ENCODE measurements at places on chromosomes 4 and X.

DNA sequence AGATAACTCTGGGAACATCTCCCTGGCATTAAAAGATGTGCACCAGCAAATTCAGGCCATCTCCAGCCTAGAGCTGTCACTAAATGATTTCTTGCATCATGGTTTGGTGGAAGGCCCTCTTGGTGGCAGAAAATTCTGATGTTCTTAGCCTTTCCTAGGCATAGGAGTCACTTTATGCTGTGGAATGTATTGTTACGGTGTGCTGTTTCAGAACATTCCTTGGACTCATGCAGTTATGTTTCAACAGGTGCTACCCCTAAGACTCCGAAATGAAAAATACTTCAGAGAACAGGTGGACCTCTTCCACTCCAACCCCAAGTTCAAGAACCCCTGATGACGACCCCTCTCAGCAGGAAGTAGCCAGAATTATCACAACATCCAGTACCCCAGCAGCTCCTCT lies 20.3 kb upstream of the PAPSS1 start:
- DNase-seq, result no peak

DNA sequence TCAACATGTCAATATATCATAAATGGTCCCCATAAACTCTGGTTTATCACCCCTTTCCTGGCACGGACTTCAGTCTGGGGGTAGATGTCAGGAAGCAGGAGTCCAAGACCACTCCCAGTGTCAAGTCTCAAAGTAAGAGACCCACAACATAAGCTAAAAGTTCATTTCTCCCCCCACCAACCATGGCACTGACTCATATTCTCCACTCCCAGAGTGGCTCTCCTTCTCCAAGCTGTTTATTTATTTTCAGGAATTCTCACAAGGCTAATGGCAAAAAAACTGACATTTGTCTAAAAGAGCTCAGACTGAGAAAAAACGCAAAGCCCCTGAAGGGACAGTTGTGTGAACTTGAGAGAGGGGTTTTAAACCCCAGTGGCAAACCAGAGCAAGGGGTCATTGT lies 217.0 kb downstream of the RAB28 start:
- no peak for DNase-seq

- DNase-seq, result no peak
Observed at GRCh38 chr4:34974313-34974680, 1270.0 kb downstream of the ARAP2 start.

- DNase-seq, result no peak
Observed at GRCh38 chr4:52869196-52869595, 7.1 kb downstream of the RASL11B start.

DNA sequence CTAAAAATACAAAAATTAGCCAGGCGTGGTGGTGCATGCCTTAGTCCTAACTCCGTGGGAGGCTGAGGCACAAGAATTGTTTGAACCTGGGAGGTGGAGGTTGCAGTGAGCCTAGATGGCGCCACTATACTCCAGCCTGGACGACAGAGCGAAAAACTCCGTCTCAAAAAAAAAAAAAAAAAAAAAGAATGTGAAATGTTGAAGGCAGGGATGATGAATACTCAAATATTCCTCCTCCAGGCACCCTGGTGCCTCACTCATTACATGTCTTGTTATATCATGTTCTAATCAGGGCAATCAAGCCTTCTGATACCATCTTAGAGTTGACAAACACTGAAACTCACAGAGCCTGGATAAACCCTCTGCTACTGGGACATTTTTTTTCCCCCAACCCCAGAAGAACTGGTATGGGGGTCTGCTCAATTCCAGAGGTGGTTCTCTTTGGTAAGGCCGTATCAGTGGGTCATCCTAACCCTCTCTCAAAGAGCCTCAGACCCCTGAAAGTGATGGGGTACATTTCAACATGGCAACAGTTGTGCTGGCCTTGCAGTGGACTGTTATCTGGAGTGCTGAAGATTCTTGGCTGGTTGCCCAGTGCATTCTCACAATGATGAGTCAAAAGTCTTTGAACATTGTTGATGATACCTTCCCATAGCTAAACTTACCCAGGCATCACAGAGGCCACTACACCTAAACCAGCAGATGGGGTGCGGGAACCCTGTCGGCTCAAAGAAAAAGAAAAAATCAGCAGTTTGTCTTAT lies 2.4 kb upstream of the SH3KBP1 start:
- no peak for DNase-seq

- no peak for DNase-seq
Observed at GRCh38 chrX:150358651-150359050, 4.5 kb upstream of the MAMLD1 start.

DNA sequence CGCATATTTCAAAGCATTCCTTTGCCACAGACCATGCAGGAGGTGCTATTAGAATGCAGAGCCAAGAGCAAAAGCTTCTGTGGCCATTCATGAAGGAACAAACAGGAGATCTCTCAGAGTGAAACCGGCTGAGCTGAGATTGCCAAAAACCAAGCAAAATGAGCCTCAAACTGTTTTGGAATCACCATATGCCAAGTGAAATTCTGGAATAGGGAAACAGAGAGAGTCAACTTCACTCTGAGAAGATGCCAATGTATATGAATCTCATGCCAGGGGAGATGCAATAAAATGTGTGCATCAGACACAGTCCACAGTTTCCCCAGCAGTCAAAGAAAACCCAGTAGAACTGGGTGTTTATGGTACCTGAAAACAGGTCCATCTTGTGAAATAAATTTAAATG lies 42.3 kb downstream of the SRPX start:
- no peak for DNase-seq
